ENCODE measurements at places on chromosomes 6 and 20.

DNA sequence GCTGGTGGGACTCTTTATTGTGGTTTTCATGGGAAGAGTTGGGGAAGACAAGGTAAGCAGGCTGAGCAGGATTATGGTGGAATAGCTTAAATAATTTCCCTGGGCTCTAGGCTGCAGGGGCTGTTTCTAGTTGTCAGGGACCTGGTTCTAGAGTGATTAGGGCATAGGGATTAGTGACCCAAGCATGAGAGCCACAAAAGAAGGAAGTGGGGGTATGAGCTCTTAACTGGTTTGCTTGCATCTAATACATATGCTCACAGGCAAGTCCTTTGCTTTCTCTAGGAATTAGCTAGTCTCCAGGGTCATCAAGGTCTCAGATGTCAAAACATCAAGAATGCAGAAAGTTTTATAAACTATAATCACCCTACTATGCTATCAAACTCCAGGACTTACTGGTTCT lies 67.5 kb upstream of the NRN1 start:
- no peak for DNase-seq

DNA sequence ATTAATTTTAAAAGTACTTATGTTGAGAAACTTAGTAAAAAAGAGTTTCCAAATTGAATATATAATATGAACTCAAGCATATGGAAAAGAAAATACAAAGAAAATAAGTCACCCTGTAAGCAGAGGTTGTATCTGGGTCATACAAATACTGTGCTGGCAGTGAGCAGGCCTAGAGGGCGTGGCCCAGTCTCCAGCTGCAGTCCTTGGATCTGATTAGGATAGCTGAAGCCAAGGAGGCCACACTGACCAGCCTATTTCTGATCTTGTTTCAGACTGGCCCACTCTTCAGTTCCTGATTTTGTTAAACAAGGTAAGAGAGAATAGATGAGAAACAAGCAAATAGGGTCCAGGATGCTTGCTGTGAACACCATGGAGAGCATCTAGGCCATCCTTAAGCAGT lies 228.8 kb downstream of the EPM2A start:
- no peak for DNase-seq

GRCh38 chr6:3625980-3626563 lies 125.4 kb downstream of the PXDC1 start:
- DNase-seq, result no peak

DNA sequence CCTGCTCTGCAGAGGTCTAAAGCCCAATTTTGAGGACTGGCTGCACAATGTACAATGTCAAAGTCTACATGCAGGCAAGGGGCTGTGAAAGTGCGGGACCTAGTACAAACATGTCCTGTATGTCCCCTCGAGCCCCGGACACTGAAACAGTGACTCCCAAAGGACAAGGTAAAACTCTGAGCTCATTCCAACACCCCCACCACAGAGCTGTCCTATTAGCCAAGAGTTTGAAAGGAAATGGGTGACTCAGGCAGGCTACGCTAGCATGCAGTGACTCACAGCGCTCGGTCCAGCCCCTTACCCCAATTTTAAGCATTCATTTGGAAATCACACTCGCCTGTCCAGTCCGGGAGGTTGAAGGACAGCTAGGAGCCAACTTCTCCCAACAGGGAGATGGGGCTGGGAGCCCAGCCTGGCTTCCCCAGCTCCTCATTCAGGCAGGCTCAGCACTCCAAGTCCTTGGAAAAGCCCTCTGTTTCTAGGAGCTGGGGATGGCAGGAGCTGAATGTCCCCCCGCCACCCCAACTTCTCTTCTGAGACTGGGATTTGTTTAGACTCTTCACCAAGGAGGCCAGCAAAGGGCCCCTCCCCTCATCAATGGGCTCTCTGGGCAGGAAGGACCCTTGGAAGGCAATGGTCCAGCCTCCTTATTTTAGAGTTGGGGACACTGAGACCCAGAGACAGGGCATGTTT lies 3.9 kb downstream of the SDC4 start:
- no peak for DNase-seq

- no peak for DNase-seq
Measured at GRCh38 chr6:42304053-42304712, 86.5 kb upstream of the MRPS10 start.

DNA sequence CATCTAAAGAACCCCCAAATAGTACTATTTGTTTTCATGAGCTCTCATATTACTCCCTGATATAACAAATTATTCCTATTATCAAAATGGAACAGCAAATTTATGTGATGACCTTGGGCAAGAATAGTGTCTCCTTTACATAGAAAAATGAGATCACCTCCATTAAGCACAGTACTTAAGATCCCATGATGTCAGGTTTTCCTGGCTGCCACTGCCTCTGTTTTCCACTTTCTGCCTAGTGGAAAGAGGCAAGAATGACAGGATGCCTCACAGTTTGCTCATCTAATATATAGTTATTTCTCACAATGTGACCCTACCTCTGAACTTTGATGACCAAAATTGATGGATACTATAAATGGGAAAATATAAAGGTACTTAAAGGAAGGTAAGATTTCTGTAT lies 260.1 kb upstream of the SGK1 start:
- no peak for DNase-seq

DNA sequence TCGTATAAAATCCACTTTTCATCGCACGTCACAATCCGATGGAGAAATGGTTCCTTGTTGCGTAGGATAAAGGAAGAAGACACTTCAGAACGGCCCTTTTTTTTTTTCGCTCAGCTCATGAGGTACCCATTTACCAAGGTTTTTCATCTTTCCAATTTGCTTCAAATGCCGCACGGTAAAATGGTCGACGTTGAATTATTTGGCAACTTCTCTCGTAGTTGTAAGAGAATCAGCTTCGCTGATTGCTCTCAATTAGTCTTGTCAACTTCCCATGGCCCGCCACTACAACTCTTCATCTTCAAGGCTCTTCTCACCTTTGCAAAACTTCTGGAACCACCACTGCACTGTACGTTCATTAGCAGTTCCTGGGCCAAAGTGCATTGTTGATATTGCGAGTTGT lies 28.8 kb downstream of the POM121L2 start:
- no peak for DNase-seq

DNA sequence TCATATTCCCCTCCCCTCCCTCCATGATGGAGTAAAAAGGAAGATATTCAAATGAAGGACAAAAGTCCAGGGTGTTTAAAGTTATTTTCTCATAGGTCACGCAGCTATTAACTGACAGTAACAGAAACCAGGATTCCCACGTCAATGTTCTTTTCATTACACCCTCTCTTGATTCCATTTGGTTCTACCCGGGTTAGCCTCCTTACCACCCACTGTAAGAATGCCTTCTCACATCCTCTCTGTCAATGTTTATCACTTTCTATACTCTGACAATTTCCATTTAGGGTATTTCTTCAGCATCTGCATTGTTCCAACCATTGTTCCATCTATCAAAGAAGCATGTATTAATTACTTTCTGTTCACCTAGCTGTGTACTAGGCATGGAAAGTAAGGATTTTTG lies 52.1 kb downstream of the NUDT3 start:
- no peak for DNase-seq

- no peak for DNase-seq
Measured at GRCh38 chr6:44284121-44284520, 13.9 kb downstream of the TMEM151B start.

DNA sequence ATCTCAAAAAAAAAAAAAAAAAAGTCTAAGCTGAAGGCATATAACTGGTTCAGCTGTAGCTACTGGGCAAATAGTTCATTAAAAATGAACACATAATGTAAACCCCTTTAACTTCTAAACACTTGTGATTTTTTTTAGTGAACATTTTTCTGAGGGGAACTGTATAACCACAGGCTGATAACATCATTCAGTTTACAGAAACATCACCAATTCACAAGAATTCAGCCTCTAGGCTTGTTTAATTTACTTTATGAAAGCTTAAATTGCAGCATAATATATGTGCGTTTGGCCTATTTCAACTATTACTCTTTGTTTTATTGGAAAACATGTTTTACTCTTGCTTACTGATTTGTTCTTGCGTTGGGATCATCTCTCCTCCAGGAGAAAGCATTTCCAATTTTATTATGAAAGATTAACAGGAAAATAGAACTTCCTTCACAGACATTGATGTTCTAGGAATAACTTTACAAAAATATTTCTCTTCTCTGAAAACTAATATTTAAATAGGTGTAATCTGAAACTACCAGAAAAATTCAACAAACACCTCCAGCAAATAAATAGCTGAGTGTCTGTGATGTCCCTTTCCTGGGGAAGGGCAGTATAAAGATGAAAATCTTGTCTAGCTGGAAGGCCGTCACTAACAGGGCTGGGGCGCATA lies 284.5 kb downstream of the UST start:
- no peak for DNase-seq

- DNase-seq, result no peak
Measured at GRCh38 chr6:53822401-53823125, 27.8 kb downstream of the LRRC1 start.
